COR-L47 (cell line): ENCODE measurements at places on chromosomes 4 and X.
A peak's percentile ranks its signal among the peaks of the same experiment; 100 is the strongest.

DNA sequence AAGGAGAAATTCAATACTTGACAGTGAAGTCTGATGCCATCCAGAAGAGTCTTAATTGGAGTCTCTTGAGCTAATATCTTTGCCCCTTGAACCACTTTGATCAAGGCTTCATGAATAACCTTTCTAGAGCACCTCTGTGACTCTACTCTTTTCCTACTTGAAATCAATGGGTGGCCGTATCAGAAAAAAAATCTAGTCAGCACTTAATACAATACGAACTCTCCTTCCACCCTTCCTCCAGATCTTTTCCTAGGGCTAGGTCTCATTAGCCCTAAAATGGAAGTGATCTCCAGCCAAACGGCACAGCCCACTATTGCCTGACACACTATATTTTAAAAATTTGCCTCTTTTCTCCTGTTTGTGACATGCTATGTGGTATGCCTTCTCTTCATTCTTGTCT, 129.6 kb upstream of the TLL1 start:
- no peak for DNase-seq

- no peak for DNase-seq
Observed at GRCh38 chr4:101669138-101669831, 121.2 kb upstream of the BANK1 start.

DNA sequence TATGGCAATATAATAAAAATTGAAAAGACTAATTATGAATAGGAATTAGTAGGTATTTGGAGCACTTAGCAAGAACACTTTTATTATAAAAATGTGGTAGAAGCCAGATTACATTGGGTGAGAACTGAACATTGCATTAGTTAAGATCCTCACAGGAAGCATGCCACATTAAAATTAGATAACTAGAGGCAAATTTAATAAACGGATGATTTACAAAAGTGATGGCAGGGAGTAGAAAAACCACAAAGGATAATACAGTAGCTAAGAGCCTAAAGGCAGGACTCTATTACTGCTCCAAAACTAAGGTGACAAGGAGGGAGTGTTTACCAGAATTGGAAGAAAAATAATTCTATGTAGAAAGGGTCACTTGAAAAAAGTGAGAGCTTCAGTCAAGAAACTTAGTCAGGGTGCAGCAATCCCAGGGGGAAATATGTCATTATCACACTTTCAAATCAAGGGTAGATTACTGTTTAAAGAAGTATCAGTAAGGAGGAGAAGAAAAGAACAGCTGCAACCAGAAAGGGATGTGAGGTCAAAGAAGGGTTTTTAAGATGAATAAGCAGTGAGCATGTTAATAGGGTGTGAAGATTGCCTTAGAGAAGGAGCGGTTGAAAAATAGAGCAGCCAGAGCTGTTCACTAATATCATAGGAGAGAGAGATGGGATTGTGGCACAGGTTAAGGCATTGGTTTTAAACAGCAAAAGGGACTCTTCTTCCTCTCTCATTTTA, 84.6 kb downstream of the NDST4 start:
- DNase-seq = no peak

DNA sequence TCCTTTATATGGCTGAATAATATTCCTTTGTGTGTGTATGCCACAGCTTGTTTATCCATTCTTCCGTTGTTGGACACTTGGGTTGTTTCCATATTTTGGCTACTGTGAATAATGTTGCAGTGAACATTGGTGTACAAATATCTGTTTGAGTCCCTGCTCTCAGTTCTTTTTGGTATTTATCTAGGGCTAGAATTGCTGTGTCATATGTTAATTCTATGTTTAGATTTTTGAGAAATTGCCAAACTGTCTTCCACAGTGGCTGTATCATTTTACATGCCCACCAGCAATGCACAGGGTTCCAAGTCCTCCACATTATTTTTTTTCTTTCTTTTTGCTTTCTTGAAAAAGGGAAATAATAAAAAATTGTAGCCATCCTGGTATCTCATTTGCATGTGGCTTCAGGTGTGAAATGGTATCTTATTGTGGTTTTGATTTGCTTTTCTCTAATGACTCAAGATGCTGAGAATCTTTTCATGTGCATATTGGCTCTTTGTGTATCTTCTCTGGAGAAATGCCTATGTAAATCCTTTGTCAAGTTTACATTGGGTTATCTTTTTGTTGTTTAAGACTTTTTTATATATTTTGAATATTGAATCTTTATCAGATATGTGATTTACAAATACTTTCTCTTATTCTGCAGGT, 129.7 kb downstream of the RAPGEF2 start:
- DNase-seq = no peak

DNA sequence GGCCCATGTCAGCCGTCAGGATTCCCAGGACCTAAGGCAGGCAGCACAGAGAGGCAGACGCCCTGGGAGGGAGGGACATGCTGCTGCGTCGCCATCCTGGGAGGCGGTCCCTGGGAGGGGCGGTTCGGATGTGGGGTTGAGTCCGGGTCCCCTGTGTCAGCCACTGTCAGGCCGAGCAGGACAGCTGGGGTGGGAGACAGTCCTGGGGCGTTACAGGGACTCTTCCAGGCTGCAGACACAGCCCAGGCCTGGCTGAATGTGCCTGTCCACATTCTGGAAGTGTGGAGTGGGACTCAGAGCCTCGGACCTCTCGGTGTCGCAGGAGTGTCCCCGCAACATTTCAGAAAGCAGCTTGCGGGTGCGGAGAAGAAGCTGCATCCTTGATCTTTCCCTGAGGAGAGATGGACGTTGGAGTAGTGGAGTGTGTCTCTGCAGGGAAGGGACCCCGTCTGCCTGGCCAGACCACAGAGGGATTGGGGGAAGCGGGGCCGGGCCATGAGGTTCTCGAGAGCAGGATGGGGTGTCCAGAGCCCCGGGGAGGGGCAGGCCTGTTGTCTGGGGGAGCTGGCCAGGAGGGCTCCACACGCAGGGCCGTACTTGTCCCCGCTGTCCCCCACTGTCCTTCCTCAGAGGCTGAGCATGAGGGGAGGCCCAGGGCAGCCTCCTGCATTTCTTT, 6.1 kb downstream of the AKAP17A start:
- no peak for DNase-seq

GRCh38 chr4:56099378-56099786, 150.6 kb downstream of the CEP135 start:
- no peak for DNase-seq

- DNase-seq = no peak
Observed at GRCh38 chr4:119739796-119740195, 111.2 kb upstream of the PDE5A start.

DNA sequence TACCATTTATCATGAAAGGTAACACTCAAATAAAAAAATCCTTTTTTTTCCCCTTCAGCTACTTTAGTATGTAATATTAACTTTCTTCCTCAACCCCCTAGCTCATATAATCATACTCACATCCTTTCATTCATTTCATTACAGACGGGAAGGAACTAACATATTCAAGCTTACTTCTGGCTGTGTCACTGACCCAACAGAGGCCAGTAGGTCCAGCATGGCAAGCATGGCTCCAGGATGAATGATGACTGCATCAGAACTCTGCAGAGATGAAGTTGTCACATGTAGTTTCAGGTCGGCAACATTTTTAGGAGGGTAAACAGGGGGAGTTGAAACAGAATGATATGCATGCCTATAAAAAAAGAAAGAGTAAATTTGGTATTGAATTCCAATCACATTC, 163.4 kb downstream of the WDFY3 start:
- no peak for DNase-seq

DNA sequence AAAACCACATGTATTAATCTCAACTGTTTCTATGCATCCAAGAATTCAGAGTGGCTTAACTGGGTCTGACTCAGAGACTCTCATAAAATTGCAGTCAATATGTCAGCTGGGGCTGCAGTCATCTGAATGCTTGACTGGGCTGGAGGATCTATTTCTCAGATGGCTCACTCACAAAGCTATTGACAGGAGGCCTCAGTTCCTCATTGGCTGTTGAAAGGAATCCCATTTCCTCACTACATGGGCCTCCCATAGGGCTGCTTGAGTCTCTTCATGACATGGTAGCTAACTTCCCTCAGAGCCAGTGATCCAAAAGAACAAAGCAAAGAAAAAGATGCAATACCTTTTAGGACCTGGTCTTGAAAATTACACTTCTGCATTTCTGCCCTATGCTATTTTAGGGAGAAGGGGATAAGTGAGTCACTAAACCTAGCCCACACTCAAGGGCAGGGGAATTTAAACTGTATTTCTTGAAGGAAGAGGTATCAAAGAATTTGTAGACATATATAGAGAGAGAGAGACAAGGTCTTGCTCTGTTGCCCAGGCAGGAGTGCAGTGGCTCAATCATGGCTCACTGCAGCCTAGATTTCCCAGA, 9.8 kb downstream of the SCFD2 start:
- no peak for DNase-seq

GRCh38 chr4:31183256-31183655, 463.1 kb downstream of the PCDH7 start:
- DNase-seq = no peak

GRCh38 chr4:168540503-168541265, 43.8 kb downstream of the PALLD start:
- peak; percentile 21 for DNase-seq

DNA sequence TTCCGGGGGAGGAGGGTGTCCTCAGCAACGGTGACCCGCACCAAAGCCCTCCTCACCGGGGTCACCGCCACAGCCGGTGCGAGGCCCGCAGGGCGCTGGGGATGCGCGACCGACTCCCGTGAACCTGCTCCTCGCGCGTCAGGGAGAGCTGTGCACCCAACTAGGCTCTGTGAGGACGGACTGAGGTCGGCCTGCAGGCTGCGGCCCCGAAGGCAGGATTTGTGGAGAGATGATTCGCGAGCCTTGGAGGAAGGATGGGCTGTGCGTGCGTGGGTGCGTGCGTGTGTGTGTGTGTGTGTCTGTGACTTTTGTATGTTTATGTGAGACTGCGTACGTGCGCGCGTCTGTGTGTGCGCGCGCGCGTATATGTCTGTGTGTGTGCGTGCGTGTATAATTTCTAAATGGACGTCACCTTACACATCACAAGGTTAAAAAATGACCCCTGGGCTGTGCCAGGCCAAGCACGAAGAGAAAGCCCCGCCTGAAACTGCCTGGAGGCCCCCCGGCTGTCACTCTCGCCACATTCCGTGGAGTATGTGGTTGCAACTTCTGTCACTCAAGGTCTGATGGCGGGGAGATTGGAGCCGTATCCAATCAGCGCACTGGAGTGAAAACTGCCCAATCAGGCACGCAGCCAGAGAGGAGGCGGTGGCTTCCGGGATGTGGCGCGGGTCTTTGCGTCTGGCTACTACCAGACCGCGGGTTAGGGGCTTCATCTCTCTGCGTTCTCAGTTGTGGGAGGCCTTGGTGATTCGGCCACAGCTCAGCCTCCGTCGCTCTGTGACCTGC, at the start of gene ZNF141:
Gene ZNF141 (plus strand): TSS at position 672 of the 789 bp plus-strand sequence. CDS start 170 bp downstream, outside the sequence.
- peak; percentile 96 for DNase-seq

- DNase-seq = no peak
Observed at GRCh38 chr4:158965226-158965625, 137.7 kb upstream of the RAPGEF2 start.

DNA sequence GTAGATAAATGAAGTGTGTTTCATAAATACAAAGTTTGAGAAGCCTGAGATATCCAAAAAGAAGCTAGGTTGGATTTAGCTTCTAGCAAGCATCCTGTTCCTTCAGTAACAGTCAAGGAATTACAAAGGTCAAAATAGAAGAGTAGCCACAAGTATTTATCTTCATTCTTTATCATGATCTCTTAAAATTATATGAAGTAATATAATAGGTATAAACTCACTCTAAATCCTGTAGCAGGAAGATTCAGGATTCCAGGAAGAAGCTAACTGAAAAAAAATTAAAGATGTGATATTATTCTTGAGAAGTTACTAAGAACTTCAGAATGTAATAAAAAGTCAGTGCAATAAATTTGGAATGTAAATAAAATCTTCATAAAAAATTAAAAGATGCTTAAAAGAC, 31.1 kb upstream of the RXFP1 start:
- DNase-seq = no peak

GRCh38 chr4:165684177-165684805, 188.7 kb upstream of the TLL1 start:
- DNase-seq = no peak

GRCh38 chr4:107248571-107248970, 212.5 kb upstream of the DKK2 start:
- no peak for DNase-seq

- DNase-seq = no peak
Observed at GRCh38 chr4:572594-572993, 3.5 kb downstream of the TMEM271 start.

GRCh38 chrX:786441-786881, 155.9 kb downstream of the SHOX start:
- DNase-seq = no peak

DNA sequence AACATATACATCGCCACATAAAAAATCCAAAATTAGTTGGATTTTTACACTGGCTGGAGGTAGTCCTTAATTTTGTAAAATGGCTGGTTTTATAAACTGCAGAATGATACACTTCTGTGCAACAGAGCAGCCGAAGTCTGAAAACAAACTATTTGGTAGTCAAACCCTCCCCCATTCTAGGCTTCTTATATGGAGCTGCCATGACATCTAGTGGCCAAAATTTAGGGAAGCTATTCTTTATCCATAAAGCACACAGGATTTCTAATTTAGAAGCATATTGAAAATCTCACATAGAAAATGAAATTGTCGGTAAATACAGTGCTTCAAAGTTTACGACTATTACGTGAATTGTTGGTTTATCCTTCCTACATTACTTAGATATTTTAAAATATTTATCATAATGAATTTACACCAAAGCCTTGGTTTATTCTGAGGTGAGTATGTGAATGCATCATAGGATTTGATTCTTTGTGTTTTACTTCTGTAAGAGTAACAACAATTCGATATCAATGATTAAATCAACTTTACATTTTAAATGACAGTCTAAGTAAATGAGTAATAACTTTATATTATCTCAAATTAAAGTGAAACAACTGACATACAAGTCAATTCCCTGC, 113.4 kb upstream of the FAM241A start:
- peak; percentile 65 for DNase-seq

DNA sequence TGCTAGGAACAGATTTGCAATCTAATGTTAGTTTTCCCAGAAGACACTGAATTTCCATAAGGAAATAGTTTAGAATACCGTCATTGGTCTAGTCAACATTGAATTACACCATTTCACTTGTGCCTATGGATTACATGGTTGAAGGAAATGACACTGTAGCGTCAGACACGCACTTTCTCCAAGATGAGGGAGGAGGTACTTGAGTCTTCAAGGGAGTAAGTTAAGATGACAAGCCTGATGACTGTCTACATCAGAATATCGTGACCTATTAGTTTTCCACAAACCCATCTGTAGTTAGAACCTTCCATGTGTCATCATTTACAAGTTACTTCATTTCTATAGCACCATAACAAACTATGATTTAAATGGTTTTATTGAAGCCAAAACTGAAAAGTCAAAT, 153.7 kb downstream of the AMELX start:
- DNase-seq = no peak

DNA sequence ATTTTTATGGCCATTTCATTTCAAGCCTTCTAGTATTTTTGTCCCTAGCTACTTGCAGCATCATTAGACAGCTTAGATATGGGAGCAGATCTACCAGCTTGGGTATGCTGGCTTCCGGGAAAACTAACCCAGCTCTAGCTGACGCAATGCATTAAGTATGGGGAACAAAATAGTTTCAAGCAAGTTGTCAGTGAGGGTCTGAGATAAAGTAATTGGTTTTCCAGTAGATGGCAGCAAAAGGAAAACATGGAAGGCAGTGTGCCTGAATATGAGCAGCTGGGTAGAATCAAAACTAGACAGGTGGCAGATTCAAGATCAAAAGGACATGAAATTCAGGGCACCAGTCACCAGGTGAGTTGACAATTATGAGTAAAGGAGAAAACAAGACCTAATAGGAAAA, 340.9 kb upstream of the CTSO start:
- peak; percentile 42 for DNase-seq
